NCI-H446 treated with DMSO at 0.1 percent for 48 hours (cell line): ENCODE measurements at places on chromosomes 11 and 22.

DNA sequence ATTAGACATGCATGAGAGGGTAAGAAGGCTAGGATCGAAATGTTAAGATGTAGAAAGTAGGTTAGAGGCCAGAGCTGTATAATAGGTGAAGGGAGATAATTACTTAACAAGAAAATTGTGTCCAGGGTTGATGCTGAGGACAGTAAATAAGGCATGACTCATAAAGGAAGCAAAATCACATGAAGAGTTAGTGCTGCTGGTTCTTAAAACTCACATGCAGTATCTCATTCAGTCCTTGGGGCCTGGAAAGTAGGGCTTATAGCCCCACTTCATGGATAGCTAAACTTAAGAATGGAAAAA, 130.2 kb downstream of the NCAM1 start:
- no peak for DNase-seq

GRCh38 chr11:111723595-111723994, 42.6 kb downstream of the PPP2R1B start:
- no peak for DNase-seq

DNA sequence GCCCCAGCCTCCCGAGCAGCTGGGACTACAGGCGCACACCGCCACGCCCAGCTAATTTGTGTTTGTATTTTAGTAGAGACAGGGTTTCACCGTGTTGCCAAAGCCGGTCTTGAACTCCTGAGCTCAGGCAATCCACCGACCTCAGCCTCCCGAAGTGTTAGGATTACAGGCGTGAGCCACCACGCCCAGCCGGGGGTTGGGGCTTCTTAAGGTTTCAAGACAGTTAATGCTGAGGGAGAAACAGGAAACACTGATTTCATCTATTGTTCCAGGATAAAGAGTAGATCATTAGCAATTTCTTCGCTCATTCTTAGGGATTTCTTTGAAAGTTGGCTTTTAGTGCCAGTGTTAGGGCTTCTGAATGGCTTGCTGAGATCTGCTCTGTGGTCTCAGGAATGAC, 21.2 kb upstream of the CLMP start:
- DNase-seq, result no peak

DNA sequence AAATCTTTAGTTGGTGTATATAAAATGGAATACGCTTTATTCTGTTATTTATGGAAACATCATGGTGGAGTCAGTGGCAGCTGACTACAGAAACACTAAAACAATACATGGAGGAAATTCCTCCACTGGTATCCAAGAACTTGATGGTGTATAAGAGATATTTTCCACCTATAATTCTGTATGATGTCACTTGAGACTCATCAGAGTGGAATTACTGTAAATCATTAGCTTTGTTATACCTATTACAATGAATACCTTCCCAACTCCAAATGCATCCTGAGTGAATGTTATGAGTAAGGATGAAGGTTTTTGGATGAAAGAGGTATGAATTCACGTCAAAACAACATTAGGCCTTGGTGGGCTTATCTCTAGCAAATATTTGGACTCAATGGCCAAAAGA, 258.5 kb upstream of the SORL1-AS1 start:
- DNase-seq, result no peak

DNA sequence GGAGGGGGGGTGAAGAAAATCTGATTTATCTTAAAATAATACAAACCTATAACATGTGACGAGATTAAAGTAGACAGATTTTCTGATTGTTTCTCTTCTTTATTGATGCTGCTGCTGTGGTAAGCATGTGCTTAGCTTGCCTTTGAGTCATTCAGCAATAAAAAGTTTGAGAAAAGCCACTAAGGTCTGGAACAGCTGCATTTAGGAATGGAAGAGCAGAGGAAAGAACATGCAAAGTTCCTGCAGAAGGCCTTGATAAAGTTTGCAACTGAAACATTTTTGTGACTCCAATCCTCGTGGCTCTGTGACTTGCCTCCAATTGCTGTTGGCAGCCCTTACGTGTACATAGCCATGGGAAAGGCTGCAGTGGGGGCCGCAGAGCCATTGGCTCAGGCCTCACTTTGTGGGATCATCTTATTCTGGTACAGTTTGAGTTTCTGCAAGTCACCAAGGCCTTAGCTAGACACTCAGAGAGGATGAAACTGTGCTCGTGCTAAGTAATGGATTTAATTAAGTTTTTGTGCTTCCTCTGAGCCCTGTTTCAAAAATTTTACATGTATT, 370.2 kb downstream of the AASDHPPT start:
- no peak for DNase-seq
